Effector memory CD8-positive, alpha-beta T cell (primary cell): ENCODE measurements at places on chromosomes 6 and 20.

DNA sequence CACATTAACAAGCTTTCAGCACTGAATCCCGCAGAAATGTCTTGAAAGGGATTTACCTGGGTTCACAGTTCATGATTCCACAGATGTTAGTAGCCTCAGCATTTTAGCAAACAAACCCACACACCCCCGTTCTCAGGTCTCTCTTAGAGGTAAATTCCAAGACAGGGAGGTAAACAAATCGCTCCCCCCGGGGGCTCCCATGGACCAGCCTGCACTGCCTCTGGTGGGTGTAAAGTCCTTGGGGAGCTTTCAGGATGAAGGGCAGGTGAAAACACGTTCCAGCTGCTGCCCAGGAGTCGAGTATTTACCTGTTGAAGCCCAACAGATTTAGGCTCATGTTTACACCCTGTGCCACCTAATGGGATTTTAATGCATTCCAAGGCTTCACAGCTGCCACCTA is 187.0 kb upstream of the FOXQ1 start:
- H3K4me1 ChIP-seq, result peaks cover 5% of the 10 kb centered on the region
- DNase-seq, result no peak
- no peaks in the 10 kb centered on the region for H3K36me3 ChIP-seq
- H3K27ac ChIP-seq, result no peak overlapping the region
- no peak overlapping the region for H3K4me3 ChIP-seq

DNA sequence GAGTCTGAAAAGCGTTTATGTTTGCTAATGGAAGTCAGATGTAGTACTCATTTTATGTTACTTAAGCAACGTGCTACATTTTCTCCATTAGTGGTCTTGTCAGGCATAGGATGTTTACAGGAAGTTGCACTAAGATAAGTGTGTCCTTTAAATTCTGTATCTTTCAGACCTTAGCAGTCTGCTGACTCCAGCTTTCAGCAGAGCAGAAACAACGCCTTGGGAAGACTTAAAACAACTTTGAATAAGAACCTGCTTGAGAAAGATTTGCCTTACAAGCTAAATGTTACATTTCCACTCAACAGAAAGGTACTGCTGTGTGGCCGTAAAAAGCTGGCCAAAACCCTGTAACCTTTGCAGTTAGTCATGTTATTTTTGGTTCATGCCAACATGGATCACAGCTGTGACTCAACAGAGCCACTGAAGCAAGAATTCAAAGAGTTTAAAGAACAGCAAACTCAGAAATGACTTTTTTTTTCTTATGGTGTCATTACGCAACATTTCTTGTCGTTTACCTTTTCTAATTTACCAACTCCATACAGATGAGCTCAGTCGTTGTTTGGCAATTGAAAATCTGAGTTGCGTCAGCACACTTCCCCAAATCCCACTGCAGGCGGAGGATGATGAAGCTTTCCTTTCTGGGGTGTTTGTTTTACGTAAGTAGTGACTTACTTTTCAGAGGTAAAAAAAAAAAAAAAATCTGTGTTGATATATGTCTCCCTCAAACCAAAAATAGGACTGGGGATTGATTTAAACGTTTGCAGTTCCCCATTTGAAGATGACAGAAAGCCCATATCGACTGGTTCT is 27.9 kb upstream of the BMP6 start:
- peaks cover 43% of the 10 kb centered on the region for H3K27me3 ChIP-seq
- no peak for DNase-seq
- H3K36me3 ChIP-seq, result no peaks in the 10 kb centered on the region

GRCh38 chr6:128491100-128491581 is 29.3 kb downstream of the PTPRK start:
- no peaks in the 10 kb centered on the region for H3K4me1 ChIP-seq
- H3K4me3 ChIP-seq, result no peak overlapping the region
- H3K36me3 ChIP-seq, result no peaks in the 10 kb centered on the region
- DNase-seq, result no peak
- peaks cover 35% of the 10 kb centered on the region for H3K27me3 ChIP-seq

GRCh38 chr6:145539831-145540230 is 195.5 kb downstream of the EPM2A start:
- H3K4me3 ChIP-seq, result no peak overlapping the region
- no peak for DNase-seq
- no peaks in the 10 kb centered on the region for H3K36me3 ChIP-seq
- no peak overlapping the region for H3K27ac ChIP-seq
- H3K27me3 ChIP-seq, result peaks cover 10% of the 10 kb centered on the region

GRCh38 chr6:42158011-42158410 is 15.2 kb upstream of the GUCA1A start:
- no peak overlapping the region for H3K27ac ChIP-seq
- H3K27me3 ChIP-seq, result peaks cover 17% of the 10 kb centered on the region
- H3K36me3 ChIP-seq, result no peaks in the 10 kb centered on the region
- no peak overlapping the region for H3K4me3 ChIP-seq

- H3K27ac ChIP-seq, result no peak overlapping the region
- H3K4me3 ChIP-seq, result no peak overlapping the region
- no peaks in the 10 kb centered on the region for H3K4me1 ChIP-seq
- DNase-seq, result no peak
- no peaks in the 10 kb centered on the region for H3K36me3 ChIP-seq
Measured at GRCh38 chr6:121608270-121608669, 172.8 kb downstream of the GJA1 start.
